ENCODE measurements at places on chromosomes 5 and 9.

DNA sequence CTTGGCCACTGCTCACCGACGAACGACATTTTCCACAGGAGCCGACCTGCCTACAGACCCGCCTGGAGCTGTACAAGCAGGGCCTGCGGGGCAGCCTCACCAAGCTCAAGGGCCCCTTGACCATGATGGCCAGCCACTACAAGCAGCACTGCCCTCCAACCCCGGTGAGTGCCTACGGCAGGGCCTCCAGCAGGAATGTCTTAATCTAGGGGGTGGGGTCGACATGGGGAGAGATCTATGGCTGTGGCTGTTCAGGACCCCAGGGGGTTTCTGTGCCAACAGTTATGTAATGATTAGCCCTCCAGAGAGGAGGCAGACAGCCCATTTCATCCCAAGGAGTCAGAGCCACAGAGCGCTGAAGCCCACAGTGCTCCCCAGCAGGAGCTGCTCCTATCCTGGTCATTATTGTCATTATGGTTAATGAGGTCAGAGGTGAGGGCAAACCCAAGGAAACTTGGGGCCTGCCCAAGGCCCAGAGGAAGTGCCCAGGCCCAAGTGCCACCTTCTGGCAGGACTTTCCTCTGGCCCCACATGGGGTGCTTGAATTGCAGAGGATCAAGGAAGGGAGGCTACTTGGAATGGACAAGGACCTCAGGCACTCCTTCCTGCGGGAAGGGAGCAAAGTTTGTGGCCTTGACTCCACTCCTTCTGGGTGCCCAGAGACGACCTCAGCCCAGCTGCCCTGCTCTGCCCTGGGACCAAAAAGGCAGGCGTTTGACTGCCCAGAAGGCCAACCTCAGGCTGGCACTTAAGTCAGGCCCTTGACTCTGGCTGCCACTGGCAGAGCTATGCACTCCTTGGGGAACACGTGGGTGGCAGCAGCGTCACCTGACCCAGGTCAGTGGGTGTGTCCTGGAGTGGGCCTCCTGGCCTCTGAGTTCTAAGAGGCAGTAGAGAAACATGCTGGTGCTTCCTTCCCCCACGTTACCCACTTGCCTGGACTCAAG lies 1.5 kb downstream of the CSF2 start:
- no peaks in the 10 kb centered on the region for H3K27me3 ChIP-seq
- H3K4me1 ChIP-seq = no peaks in the 10 kb centered on the region
- no peak overlapping the region for H3K4me3 ChIP-seq
- no peak for DNase-seq

GRCh38 chr9:92300936-92301335 lies 7.4 kb upstream of the IARS1 start:
- H3K27me3 ChIP-seq = no peaks in the 10 kb centered on the region
- no peaks in the 10 kb centered on the region for H3K4me1 ChIP-seq
- peaks cover 96% of the 10 kb centered on the region for H3K36me3 ChIP-seq
- no peak for DNase-seq
- H3K4me3 ChIP-seq = no peak overlapping the region

- no peak for DNase-seq
- H3K36me3 ChIP-seq = no peaks in the 10 kb centered on the region
- H3K27ac ChIP-seq = no peak overlapping the region
- H3K4me3 ChIP-seq = no peak overlapping the region
- H3K4me1 ChIP-seq = no peaks in the 10 kb centered on the region
These were observed 2.1 kb downstream of the PCDHA5 start for GRCh38 chr5:140823475-140823874.

DNA sequence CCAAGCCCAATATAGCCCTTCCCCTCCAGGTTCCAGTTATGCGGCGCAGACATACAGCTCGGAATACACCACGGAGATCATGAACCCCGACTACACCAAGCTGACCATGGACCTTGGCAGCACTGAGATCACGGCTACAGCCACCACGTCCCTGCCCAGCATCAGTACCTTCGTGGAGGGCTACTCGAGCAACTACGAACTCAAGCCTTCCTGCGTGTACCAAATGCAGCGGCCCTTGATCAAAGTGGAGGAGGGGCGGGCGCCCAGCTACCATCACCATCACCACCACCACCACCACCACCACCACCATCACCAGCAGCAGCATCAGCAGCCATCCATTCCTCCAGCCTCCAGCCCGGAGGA lies 6.3 kb downstream of the NR4A3 start:
- H3K27ac ChIP-seq = no peak overlapping the region
- H3K36me3 ChIP-seq = no peaks in the 10 kb centered on the region
- no peak overlapping the region for H3K4me3 ChIP-seq
- peaks cover 6% of the 10 kb centered on the region for H3K4me1 ChIP-seq

DNA sequence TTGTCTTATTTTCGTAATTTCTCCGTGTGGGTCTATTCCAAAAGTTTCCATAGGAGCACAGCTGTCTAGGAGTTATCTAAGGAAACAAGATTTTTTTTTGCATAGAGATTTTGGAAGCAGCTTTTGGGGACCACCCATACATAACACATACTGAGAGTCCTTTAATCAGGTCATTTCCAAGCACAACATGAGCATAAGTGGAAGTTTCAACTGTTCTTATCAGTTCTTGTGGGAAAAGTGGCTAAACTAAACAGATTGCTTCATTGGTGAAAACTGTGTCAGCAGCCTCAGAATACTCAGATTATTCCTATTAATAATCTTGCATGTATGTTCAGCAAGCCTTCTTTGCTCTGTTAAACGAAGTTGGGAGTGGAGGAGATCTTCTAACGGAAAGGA lies 153.6 kb upstream of the TYRP1 start:
- no peak overlapping the region for H3K27ac ChIP-seq
- no peaks in the 10 kb centered on the region for H3K4me1 ChIP-seq
- H3K36me3 ChIP-seq = no peaks in the 10 kb centered on the region
- no peak for DNase-seq
- no peak overlapping the region for H3K4me3 ChIP-seq

- H3K4me3 ChIP-seq = no peak overlapping the region
- H3K4me1 ChIP-seq = no peaks in the 10 kb centered on the region
- no peak for DNase-seq
- H3K27ac ChIP-seq = no peak overlapping the region
- H3K27me3 ChIP-seq = no peaks in the 10 kb centered on the region
- H3K36me3 ChIP-seq = peaks cover 13% of the 10 kb centered on the region
These were observed 65.6 kb downstream of the GPR21 start for GRCh38 chr9:123099042-123099441.

DNA sequence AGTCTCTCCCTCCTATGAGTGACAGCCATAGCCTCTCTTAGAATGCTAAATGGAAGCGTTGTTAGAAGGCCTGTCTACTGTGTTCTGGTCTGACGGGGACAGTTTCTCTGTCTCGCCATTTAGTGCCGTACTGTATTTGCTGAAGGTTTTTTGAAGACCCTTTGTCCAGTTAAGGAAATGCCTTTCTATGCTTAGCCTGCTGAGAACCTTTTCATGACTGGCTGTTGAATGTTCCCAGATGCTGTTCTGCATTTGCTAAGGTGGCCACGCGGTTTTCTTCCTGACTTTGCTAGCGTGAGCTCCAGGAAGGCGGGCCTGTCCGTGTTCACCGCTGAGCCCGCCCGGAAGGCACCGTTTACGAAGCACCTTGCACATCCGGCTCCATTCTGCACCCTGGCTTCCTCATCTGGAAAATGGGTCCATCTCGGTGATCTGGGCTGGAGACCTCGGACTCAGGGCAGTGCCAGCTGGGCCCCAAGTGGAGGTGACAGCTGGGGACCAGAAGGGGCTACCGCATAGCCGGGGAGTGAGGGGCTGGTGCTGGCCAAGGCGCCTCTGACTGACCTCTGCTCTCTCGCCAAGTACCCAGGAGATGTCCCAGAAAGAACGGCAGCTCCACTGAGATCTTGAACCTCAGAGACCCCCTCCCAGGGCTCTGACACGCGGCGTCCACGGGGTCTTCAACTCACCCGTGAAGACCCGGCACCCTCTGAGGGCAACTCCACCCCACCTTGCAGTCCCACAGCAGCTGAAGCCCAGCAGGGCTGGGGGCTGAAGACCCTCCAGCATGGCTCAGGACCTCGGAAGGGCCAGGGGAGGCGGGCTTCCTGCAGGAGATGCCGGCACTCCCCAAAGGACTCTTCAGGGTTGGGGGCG lies 52.5 kb upstream of the NKD2 start:
- no peak overlapping the region for H3K4me3 ChIP-seq
- no peaks in the 10 kb centered on the region for H3K36me3 ChIP-seq
- peaks cover 20% of the 10 kb centered on the region for H3K27me3 ChIP-seq
- no peak for DNase-seq
- H3K4me1 ChIP-seq = peaks cover 5% of the 10 kb centered on the region
- no peak overlapping the region for H3K27ac ChIP-seq

GRCh38 chr9:129183495-129184218 lies 5.6 kb upstream of the IER5L start:
- no peaks in the 10 kb centered on the region for H3K36me3 ChIP-seq
- no peak overlapping the region for H3K27ac ChIP-seq
- no peaks in the 10 kb centered on the region for H3K27me3 ChIP-seq
- no peak overlapping the region for H3K4me3 ChIP-seq
- DNase-seq = no peak

- H3K4me1 ChIP-seq = peaks cover 6% of the 10 kb centered on the region
- H3K4me3 ChIP-seq = no peak overlapping the region
- no peak for DNase-seq
- H3K27me3 ChIP-seq = peaks cover 29% of the 10 kb centered on the region
- H3K27ac ChIP-seq = no peak overlapping the region
These were observed 820 bp upstream of the CFAP90 start for GRCh38 chr5:7851617-7852289.

DNA sequence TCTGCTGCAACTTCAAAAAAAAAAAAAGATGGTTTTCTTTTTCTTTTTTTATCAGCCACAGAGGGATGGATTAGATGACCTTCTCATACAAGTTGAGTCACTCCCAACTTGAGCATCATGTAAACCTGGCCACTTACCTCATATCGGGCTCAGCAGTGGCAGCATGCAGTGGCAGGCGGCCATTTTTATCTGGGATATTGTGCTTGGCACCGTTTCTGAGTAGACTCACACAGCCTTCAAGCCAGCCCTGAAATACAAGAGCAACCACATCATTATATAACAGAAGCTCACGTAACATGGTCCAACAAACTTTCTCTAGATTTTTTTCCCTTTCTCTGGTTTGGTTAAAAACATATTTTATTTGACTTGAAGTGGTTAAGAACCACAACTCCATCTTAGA lies 62.6 kb downstream of the ANKRD55 start:
- DNase-seq = no peak
- H3K4me1 ChIP-seq = no peaks in the 10 kb centered on the region
- H3K27me3 ChIP-seq = no peaks in the 10 kb centered on the region
- no peaks in the 10 kb centered on the region for H3K36me3 ChIP-seq
- no peak overlapping the region for H3K27ac ChIP-seq

- H3K4me3 ChIP-seq = no peak overlapping the region
- no peaks in the 10 kb centered on the region for H3K36me3 ChIP-seq
- DNase-seq = no peak
- no peak overlapping the region for H3K27ac ChIP-seq
These were observed 55.3 kb downstream of the FYB1 start for GRCh38 chr5:39164016-39164415.

DNA sequence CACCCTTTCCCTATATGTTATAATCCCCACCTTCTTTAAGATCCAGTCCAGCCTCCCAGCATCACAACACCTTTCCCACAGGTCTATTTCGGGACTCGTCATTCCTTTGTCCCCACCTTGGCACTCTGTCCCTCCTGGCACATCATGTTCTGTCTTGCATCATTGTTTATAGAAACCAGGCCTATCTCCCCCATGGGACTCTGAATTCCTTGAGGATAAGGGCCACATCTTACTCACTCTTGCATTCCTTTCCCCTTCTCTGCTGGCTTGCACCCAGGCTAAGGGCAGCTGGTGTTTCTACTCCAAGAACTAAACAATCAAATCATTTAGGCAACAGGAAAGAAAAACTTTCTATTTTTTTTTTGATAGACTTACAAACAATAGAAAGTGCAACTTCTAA lies 205.7 kb downstream of the AGTPBP1 start:
- no peak for DNase-seq
- no peaks in the 10 kb centered on the region for H3K36me3 ChIP-seq
- H3K27ac ChIP-seq = no peak overlapping the region
- H3K4me1 ChIP-seq = no peaks in the 10 kb centered on the region
- no peaks in the 10 kb centered on the region for H3K27me3 ChIP-seq
- H3K4me3 ChIP-seq = no peak overlapping the region

DNA sequence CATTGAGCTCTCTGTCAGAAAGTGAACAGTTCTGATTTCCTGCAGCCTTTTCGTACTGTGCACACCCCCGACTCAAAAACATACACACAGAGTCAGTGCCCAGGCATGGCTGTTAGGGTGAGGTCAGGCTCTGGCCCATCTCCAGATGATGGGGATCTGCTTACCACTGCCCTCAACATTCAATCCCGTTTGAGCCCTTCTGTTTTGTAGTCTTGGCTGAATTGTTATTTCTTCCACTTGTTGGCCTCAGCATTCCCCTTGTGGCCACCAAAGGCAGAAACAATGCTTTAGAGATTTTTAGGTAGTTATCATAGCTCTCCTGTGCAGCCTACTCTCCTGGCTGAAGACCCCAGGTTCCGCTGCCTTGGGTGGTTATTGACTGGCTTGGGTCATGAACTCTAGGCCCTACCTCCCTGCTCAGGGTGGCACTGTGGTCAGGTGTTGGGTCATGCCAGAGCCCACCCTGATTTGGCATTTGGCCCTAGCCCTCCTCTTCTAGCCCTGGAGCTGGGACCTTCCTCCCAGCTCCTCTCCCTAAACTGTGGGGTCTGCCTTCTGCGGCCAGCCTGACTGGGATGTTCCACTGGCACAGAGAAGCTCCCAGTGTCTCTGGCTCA lies 7.8 kb upstream of the MYOZ3 start:
- no peak for DNase-seq
- peak overlapping the region; percentile 65 for H3K27ac ChIP-seq
- H3K27me3 ChIP-seq = no peaks in the 10 kb centered on the region
- H3K4me3 ChIP-seq = no peak overlapping the region

DNA sequence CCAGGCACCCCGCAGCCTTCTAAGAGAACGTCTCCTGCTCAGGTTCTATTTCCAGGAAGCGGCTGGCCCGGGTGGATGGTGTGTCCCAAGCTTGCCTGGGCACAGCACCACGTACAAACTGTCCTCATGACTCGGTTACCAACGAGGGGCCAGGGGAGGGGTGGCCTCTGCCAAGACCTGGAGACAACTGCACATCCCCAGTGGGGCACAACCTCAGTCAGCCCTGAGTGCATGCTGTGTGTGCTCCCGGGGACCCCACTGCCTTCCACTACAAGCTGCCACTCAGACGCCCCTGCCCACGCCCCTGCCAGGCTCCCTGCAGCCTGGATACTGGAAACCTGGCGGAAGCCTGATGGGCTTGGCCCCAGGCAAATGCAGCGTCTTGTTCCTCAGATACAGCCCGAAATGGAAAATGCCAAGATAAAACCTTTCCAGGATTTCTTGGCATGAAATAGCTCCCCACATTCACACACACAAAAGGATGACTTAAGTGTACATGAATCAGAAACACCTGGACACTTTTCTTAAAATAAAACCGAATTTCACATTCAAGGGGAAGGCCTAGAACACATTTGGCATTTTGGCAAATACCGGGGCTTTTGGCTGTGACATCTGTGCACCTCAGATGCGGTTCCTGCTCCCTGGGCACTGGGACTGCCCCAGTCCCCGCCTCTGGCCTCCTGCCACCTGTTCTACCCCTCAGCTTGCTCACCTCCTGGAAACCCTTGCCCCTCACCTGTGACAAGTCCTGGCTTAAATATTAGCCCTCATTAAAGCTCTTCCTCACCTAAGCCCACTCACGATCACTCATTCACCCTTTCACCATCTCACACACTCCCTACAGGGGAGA lies 62.5 kb downstream of the COL23A1 start:
- H3K4me1 ChIP-seq = no peaks in the 10 kb centered on the region
- DNase-seq = peak; percentile 86
- peaks cover 4% of the 10 kb centered on the region for H3K27me3 ChIP-seq

Data from psoas muscle (tissue), 8 donors.